ENCODE measurements at places on chromosomes 1 and 21.

- no peak for DNase-seq
These were observed 58.5 kb upstream of the BCL10 start for GRCh38 chr1:85334962-85335361.

- DNase-seq = no peak
These were observed 24.4 kb upstream of the CLDN14 start for GRCh38 chr21:36504067-36505058.

- DNase-seq = no peak
These were observed 77.3 kb upstream of the ARID1A start for GRCh38 chr1:26618561-26618960.

DNA sequence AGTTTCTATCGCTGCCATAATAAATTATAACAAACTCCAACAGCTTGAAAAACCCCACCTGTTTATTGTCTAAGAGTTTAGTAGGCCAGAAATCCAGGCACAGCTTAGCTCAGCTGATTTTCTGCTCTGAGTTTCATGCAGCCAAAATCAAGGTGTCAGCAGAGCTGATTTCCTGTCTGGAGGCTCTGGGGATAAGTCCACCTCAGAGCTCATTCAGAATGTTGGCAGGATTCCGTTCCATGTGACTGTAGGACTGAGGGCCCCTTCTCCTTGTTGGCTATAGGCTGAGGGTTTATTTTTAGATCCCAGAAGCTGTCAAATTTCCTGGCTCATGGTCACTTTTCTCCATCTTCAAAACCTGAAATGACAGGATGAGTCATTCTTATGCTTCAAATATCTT lies 91.6 kb upstream of the CHODL start:
- no peak for DNase-seq

GRCh38 chr1:19445417-19446342 lies 39.7 kb downstream of the CAPZB start:
- DNase-seq = peak; percentile 63

GRCh38 chr1:156405670-156406069 lies 36.7 kb downstream of the RHBG start:
- DNase-seq = no peak

DNA sequence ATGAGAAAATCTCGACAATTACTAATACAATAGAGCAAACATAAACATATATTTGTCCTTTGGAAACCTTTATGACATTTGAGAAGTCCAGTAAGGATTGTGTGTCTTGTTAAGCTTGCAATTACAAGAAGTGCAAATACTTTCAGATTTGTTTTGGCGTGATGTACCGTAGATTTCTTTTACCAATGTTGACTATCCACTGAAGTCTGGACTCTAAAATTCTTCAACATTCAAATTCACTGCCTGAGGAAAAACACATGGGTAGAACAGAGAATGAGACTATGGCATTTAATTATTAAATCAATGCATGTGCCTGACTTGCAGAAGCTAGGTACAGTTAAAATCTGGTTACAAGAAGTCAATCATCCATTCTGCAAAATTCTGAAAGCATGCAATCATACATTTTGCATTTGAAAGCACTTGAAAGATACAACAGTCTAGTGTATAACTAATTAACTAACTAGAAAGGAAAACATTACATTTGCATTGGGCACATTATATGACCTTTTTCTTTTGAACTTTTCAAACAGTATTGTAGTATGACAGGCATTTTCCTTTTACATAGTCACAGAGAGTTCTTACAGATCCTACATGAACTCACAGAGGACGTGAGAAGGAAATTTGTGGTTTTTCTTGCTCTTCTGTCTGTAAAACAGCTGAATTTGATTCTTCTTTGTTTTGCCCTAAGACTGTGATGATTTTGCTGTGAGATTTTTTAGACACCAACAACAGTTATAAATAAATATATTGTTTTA lies 511.1 kb upstream of the ADGRL4 start:
- no peak for DNase-seq

DNA sequence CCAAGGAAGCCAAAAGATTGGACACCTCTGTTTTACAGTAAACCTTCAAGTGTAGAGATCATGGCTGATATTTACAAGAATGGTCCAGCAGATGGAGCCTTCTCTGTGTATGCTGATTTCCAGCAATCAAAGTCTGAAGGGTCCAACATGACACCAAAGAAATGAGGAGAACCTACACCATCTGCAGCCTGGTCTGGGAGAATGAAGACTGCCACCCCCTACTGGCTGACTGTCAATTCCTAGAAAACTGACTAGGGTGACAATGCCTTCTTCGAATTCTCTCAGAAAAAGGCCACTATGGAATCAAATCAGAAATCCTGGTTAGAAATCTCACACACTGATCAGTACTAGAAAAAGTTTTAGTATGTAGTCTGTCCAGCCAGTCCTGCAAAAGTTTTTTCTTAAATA lies 83.3 kb downstream of the CDC42BPA start:
- DNase-seq = peak; percentile 55

DNA sequence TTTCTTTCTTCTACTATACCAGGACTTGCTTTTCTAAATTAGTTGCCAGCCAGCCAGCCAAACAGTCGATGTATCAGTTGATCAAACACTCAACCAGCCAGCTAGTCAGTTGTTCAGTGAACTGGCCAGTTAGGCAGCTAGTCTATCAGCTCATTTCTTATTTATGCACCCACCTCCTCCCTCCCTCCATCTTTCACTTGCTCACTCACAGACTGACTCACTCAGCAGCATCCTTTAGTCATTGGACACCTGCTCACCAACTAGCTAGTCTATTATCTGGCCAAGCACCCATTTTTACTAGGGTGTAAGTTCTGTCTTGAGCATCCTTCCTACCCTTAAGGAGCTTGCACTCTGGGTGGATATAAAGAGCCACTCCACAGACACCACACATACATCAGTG lies 5.9 kb upstream of the SPRR4 start:
- no peak for DNase-seq

DNA sequence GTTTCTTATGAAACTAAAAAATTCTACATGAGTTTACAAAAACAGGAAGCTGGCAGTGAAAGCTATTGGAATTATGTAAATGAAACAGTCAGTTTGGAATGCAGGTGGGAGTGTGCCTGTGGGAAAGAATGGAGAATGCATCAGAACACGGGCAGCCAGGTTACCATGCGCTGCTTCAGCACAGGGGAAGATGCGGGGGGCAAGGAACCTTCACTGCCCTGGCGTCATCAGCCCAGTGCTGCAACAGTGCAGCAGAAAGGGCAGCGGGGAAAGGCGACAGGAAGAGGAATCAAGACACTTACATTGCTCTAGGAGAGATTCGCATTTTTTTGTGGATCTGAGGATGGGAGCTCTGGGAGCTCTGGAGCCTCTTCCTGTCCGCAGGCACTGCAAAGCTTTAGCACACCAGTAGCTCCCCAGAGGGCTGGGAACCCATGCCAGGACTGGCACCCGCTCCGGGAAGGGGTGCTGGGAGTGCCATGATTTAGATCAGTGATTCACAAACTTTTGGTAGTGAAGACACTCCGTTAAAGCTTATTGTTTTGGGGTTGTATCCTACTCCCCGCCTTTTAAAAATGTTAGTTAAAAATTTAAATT lies 64.1 kb upstream of the WDR26 start:
- no peak for DNase-seq

- no peak for DNase-seq
These were observed 378.9 kb upstream of the RUNX1 start for GRCh38 chr21:35428001-35428320.

DNA sequence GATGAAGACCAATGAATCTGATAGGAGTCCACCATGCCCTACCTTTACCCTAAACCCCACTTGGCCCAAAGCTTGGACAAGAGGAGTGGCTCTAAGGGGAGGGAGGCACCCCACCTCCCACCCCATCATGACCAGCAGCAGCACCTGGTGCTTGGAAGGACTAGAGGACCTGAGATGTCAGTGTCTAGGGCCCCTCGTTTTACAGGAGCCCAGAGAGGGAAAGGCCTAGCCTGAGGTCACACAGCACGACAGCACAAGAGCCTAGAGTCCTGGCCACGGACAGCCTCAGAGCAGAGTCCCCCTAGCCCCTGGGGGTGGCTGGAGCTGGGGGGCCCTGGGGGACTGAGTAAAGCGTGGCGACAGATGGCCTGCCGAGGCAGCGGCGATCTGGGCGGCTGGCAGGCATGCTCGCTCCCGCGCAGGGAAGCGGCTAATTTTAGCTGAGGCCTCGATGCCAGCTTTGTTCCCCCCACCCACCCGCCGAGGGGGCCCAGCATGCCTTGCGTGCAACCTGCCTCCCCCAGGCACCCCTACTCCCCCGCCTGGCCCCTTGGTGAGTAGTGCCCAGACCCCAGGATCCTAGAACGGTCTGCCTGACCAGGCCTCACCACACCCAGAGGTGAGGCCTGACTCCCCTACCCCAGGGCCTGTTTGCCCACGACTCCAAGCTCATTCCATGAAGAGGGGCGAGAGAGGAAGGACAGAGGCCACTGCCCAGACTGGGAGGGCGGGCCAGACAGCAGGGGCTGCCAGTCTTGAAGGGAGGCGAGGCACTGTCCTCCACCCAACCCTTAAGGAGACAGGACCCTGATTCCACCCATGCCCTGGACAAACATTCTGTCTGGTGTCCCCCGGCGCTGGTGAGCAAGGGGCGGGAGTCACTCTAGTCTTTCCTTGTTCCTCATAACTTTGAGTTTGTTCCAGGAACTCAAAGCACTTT lies 39.0 kb downstream of the AHDC1 start:
- DNase-seq = no peak

DNA sequence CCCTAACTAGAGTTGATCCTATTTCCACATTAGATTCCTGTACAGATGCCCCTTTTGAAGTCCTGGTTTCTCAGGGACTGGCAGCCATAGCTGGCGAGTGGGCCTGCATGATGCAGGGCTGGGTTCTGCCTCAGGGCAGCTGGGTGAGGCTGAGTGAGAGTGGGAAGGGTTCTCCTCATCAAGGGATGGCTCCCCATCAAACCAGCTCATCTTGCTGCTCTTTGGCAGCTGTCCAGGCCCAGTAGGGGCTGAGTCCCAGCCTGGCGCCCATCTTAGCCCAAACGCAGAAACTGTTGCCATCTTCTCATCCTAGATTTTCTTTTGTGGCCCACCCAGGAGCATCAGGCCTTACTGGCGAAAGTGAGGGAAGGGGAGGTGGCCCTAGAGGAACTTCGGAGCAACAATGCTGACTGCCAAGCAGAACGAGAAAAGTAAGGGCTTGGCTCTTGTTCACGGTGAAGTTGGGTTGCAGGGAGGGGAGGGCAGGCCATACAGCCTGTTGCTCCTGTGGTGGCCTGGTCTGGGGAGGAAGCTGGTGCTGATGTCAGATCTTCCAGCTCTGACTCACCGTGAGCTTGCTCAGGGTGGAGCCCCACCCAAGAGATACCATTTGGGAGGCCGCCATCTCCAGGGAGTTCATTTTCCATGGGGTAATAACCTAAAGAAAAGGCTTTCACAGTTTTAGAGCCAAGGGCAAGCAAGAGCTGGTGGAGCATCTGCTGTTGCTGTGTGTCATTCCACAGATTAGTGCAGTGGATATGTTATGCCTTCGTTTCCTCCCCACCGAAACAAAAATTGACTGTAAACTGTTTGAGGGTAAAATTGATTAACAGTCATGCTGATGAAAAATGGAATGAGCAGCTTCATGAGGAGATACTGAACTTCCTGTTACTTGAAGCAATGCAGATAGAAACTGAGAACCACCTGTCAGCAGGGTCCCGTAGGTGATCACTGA lies 34.7 kb downstream of the TUFT1 start:
- no peak for DNase-seq

DNA sequence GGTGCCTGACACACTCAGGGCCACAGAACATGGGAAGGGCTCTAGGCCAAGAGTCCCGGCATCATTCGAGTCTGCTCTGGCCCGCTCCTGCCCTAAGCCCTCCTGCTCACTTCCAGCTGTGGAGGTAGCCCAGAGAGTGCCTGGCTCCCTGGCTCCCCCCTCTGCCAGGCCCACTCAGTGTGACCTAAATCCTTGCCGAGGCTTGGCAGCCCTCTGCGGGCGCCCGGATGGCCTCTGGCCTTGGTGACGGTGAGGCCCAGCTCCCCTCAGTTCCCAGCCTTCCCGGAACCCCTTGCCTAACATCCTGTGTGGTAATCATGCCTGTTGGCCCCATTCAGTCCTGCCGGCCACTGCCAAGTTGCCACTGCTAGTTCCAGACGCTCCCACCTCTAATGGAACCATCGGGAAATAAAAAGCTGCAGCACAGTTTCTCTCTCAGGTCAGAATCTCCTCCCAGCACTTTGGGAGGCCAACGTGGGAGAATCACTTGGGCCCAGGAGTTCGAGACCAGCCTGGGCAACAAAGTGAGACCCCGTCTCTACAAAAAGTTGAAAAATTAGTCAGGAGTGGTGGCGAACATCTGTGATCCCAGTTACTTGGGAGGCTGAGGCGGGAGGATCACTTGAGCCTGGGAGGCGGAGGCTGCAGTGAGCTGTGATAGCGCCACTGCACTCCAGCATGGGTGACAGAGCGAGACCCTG lies 1.2 kb upstream of the H6PD start:
- DNase-seq = peak; percentile 40

GRCh38 chr1:222377428-222378088 lies 170.3 kb downstream of the HHIPL2 start:
- no peak for DNase-seq

DNA sequence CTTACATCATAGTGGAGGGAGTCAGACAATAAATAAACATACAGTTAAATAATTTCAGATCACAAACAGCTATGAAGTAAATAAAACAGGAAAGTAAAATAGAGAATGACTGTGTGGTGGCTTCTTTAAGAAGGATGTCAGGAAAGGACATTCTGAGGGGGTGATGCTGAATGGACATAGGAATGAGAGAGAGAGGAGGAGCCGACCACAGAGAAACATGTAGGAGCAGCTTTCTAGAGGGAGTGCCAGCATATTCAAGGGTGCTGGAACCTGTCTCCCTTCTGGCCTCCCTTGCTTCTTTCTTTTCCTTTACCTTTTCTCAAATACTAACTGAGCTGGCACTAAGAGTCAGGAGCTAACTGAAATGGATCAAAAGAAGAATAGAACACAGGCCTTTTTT lies 20.5 kb upstream of the BCL10 start:
- no peak for DNase-seq

DNA sequence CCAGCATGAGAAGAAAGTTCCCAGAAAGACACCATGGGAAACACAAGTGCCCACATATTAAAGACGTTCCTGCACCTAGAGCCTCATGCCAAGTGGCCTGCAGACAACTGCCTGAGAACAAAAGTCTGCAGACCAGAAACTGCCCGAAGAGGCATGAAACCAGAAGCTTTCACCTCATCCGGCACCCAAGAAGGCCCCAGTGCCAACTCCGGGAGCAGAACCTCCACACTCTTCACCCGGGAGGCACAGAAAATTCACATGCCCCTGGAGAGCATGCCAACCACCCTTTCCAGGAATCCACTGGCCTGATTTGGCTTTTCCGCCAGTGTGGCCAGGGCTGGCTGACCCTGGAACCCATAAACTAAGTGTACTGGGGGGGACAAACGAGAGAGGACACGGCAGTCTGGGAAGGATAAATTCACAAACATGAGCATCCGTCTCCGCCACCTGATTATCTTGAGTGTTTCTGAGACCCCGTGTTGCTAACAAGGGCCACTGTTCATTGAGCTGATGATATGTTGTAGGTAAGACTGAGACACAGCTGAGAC lies 6.8 kb downstream of the TFF2 start:
- DNase-seq = no peak
